ENCODE measurements at places on chromosomes 2 and 18.

DNA sequence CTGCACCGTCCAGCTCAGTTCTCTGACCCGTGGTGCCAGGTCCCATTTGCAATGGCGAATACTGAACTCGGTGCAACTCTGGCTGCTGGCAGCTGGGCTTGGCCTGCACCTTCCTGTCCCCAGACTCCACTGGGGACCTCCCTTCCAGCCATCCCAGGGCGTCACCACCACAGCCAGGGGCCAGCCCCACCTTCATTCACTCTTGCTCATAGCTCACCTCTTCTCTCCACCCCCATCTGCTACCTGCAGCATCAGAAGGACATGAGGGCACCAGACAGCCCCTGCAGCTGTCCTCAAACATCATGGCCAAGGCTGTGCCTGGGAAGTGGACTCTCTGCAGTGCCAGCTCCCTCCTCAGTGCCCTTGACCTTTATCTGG, 16.2 kb upstream of the ALPI start:
- DNase-seq = no peak

GRCh38 chr2:53646788-53647187, 120.8 kb upstream of the CHAC2 start:
- DNase-seq = no peak

GRCh38 chr2:18659915-18660314, 70.5 kb upstream of the NT5C1B start:
- DNase-seq = no peak

GRCh38 chr2:184004289-184004947, 593.9 kb upstream of the ZNF804A start:
- no peak for DNase-seq

DNA sequence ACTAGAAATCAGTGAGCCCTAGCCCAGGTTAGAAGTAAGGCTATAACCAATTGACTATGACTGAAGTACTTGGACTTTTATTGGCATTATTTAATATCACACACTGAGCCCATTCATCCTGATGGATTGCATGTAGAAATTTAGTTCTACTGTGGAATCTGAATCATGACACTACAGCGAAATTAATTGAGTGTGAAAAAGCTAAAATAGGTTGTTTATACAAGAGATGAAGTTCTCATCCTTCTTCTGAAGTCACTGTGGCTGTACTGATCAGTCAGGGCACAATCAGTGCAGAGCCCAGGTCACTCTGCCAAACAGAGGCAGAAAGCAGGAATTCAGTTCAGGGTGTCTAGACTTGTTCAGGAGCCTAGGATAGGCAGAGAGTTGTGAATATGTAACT, 158.9 kb downstream of the BABAM2 start:
- no peak for DNase-seq

- DNase-seq = no peak
Measured at GRCh38 chr2:46580416-46580815, 101.1 kb downstream of the TMEM247 start.

GRCh38 chr2:69754633-69755032, 12.7 kb downstream of the ANXA4 start:
- no peak for DNase-seq

DNA sequence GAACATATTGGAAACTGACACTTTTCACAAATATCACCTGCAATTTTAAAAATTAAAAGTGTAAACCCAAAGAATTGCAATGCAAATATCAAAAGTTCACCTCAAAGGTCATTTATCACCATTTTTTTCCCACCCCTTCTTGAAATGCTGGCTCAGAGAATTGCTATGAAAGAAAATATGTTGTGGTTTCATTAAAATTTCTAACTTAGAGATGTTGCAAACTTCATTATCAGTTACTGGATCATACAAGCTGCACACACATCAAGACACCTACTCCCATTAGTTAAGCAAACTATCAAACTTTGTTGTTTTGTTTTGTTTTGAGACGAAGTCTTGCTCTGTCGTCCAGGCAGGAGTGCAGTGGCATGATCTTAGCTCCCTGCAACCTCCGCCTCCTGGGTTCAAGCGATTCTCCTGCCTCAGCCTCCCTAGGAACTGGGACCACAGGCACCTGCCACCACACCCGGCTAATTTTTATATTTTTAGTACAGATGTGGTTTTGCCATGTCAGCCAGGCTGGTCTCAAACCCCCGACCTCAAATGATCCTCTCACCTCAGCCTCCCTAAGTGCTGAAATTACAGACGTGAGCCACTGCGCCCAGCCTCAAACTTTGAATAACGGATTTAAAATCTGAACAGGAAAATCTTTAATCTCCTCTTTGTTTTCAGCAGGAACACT, 37.0 kb downstream of the STK39 start:
- no peak for DNase-seq

- DNase-seq = no peak
Measured at GRCh38 chr18:63113899-63114565, 205.5 kb downstream of the BCL2 start.

GRCh38 chr18:55123361-55123760, 164.1 kb upstream of the CCDC68 start:
- no peak for DNase-seq

DNA sequence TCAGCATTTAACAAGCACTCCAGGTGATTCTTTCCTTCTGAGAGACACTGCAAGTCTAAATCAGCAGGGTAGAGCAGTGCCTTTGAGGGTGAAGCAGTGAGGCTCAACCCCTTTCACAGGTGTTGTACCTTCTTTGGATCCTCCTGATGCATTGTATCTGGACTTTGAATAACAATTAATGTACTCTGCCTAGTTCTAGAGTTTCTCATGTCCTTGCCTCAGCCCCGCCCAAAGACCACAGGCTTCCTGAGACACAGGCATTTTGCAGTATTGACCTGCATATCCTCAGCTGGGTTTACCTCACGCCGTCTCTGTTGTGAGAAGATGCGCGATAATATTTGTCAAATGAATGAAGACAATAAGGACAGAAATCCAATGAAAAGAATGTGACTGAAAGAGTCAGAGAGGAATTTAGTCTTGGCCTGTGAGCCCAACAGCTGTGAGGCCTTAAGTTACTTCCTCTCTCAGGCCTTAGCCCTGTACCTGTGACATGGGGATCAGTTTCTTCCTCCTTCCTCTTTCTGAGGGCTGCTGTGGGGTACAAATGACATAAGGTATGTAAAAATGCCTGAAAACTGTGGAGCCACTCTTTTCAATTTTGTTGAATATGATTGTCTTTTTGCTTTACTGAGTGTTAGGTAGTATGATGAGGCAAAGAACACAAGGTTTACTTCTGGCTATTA, 43.7 kb downstream of the WIPF1 start:
- no peak for DNase-seq

- DNase-seq = no peak
Measured at GRCh38 chr2:223501641-223502040, 100.5 kb downstream of the SCG2 start.

- no peak for DNase-seq
Measured at GRCh38 chr2:41116106-41116797, 664.4 kb upstream of the SLC8A1 start.

DNA sequence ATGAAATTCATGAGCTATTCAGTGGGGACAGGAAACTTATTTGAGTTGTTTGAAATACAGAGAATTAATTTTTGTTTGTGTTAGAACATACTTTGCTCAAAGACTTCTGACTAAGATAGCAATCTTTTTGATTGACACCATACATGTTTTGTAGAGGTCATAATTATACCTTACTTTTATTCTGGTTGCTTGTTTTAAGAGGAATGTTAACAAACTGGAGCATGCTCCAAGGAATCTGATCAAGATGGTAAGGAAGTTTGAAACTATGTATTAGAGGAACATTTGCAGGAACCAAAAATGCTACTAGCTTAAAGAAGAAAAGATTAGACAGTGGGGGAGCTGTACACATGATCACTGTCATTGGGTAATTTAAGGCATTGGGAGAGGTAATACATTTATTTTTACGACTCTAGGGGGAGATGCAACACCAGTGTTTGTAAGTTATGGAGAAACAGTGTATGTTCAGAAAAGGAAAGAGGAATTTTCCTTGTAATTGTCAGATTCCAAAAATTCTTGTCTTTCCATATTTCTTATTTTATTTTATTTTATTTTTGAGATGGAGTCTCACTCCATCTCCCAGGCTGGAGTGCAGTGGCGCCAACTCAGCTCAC, 8.0 kb downstream of the AGFG1 start:
- DNase-seq = no peak

DNA sequence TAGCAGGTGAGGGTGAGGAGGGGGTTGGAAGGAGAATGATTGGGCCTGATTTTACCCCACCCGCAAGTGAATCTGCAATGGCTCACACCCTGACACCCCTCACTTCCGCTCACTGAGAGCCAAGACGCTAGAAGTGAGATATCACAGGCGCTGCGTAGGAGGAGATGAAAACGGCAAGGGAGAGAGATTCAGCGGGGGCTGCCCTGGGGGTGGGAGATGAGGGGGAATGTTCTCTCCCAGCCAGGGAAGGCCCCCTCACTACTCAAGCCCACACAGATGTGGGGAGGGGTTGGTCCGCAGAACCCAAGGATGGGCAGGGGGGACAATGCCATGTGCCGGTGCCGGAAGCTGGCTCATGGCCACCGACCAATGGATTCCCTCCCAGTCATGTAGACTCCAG, 32.9 kb downstream of the LOXHD1 start:
- DNase-seq = no peak

- DNase-seq = no peak
Measured at GRCh38 chr2:69499242-69499641, 62.0 kb upstream of the NFU1 start.

DNA sequence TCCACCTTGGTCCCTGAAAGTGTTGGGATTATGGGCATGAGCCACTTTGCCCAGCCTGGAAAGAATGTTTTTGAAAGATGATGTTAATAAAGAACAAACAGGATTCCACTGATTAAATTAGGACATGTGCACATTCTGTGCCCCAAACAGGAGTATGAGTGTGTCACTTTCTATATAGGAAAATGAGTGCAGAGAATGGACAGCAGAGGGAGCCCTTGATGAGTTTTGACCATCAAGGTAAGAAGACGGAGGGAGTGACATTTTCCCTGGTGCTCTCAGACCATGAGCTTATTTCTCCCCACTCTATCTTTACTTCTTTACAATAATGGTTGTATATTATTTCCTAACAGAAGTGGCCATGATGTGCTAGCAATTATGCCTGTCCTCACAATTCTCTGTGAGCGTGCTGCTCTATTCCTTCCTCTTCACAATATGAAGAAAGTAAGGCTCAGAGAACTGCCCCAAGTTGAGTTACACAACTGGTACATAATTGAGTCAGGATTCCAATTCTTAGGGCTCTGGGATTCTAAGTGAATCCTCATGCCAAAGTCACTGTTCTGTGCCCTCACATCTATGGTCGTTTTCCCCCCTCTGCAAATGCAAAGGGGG, 20.6 kb downstream of the RPL37A start:
- no peak for DNase-seq

GRCh38 chr2:239245872-239246721, 154.7 kb downstream of the HDAC4 start:
- no peak for DNase-seq

DNA sequence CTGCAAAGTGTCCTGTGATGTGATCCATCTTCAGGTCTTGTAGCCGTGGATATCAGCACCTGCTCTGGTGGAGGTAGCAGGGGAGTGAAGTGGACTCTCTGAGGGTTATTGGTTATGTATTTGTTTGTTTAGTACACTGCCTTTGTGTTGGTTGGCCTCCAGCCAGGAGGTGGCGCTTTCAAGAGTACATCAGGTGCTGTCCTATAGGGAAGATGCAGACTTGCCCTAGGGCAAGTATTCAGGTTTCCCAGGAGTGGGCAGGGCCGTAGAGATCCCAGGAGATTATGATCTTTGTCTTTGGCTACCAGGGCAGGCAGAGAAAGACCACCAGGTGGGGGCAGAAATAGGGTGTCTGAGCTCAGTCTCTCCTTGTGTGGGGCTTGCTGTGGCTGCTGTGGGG, 411.8 kb downstream of the SOX11 start:
- no peak for DNase-seq

DNA sequence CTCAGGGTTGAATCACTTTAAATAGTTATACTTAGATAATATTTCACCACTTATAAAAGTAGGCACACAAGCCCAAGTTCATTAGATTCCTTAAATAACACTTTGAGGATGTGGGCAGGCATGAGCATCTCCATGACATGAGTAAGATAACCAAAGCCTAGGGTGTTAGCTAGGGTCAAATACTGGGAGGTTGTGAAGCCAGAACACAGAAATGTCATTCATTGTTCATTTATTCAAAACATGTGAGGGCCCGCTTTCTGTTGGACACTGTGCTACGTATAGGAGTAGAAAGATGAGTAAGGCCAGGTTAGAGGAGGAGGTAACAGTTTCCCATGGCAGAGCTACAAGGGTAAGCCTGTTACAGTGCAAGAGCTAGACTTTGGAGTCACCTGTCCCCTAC, 93.5 kb upstream of the NEDD4L start:
- DNase-seq = no peak

DNA sequence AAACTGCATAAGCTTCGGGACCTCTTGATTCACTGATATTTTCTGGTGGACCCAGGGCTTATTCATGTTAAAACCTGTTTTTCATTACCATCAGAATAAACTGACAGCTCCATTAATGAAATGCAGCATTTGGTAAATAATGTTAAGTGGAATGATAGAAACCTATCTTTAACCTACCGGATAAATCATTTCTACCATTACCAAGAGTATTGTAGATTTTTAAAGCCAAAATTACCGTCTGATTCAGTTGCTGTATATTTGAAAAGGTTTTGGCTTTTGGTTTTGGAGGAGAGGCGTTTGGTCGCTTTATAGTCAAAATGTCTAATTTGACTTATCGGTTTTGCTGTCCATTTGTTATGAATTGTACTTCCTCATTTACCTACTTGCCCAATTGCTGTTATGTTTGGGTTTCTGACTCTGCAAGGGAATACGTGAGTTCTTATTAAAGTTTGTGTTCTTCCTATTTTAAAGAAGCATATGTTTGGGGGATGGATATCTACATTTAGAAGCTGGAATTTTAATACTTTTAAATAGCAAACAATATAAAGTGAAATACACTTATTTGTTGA, 1.0 kb upstream of the CUL3 start:
- no peak for DNase-seq

GRCh38 chr2:197372592-197372991, 62.0 kb upstream of the ANKRD44 start:
- DNase-seq = no peak

DNA sequence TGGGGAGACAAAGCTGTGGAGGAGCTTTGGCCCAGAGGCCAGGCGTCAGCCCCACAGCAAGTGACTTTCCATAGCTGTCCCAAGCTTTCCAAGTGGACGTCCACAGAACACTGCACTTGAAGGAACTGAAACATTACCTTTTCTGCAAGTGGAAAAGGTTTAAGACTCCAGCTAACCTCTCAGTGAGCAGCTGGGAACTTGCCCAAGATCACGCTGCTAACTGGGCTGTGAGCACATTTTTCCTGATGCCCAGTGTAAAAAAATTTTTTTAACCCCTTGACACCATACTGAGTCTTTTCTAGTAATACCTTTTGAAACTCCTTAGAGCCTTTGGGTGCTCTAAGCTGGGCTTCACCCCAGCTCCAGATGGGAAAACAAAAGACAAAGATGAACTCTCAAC, 256.7 kb downstream of the HAUS1 start:
- no peak for DNase-seq

GRCh38 chr2:25851740-25852503, 26.4 kb downstream of the ASXL2 start:
- DNase-seq = no peak

DNA sequence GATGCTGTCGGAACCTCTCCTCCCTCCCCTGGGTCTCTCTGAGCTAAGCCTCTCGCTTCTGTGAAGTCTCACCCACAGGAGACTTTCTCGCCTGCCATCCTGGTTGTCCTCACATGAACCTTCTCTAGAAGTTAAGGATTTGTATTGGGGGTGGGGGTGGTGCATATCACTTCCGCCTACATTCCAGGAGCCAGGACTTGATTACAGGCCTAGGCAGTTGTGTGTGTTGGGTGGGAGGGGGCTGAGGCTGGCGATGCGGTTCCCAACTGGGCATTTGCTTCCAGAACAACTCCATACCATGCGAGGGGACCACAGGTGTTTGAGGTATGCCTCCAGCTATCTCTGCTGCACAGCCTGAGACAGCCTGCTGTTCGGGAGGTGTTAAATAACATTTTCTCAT, 56.8 kb upstream of the MGAT4A start:
- DNase-seq = no peak

Measured in stimulated activated CD8-positive, alpha-beta memory T cell treated with anti-CD3 and anti-CD28 coated beads, Interleukin-15, amount 100 ng/mL, for 4 hours (primary cell).